ENCODE measurements at places on chromosomes 4 and X.

DNA sequence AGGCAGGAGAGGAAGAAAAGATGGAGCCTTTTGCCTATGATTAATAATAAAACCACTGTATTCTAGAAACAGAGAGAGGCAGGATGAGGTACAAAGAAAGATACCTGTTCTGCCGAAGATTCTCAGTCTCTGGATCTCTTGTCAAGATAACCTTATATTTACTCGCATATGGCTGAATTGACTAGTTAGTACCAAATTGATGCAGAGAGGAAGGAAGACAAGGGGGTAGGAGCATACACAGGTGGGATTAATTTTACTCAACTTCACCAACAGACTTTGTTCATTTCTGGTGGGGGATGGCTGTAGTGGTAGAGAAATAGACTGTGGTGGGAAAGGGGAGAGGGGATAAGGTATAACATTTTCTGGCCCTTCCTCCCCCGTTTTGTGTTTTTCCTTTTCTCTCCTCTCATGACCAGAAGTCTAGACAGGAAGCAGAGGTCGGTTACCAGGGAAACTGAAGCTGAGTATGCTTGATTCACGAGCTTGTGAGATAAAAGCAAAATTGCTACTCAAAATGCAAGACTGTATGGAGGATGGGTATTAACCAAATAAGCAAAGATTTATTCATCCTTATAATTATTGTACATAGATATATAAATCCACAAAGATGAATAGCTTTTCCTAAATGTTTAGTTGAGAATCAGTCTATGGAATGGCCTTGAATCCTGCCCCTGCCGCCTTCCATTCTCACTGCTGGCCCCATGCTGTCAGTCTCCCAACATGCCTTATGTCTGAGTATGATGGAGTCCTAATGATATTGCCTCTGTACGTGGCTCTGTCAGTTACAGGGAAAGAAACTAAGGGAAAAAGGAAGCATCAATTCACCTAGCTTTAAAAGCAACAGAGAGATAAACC, 17.8 kb upstream of the PAGE2B start:
- peak; percentile 2 for DNase-seq

DNA sequence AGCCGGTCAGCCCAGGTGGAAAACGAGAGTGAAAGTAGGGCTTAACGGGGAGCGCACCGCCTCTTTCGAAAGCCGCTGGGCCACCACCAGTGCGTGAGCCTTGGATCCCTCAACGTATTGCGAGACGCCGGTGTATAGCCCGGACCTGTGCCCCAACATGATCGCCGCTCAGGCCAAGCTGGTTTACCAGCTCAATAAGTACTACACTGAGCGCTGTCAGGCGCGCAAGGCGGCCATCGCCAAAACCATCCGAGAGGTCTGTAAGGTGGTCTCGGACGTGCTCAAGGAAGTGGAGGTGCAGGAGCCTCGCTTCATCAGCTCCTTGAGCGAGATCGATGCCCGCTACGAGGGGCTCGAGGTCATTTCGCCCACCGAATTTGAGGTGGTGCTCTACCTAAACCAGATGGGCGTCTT, 929 bp downstream of the MAB21L2 start:
- no peak for DNase-seq

- peak; percentile 19 for DNase-seq
Observed at GRCh38 chrX:357693-358471, 28.8 kb downstream of the PPP2R3B start.

DNA sequence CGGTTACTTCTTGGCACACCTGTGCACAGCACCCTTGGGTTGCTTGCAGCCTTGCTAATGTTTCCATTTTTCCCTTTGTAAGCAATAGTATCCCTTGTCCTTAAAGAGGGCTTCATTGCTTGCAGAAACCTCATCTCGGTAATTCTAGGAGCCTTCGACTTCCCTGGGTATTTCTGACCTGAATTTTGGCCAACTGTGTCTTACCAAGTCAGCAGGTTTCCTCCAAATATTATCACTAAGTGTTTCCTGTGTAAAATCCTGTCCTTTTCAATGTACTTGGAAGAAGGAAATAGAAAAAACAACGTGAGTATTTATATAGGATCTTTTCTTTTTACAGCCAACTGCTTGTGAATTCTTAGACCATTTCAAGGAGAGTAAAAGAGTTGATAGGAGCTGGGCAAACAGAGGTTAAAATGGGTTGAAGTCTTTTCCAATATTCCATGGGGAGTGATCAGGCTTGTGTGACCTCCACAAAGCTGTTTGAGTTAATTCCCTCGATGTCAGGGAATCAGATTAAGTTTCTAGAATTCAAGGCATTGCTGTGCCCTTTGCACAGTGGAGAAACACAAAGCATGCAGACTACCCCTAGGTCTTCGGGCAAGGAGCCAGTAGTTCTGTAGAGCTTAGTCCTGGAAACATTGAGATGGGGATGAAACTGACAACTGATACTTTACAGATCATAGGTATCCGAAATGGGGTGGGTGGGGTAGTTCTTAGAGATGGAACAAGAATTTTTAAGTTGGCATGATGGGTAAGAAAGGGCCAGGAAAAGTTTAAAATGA, 209.9 kb downstream of the CPE start:
- no peak for DNase-seq

DNA sequence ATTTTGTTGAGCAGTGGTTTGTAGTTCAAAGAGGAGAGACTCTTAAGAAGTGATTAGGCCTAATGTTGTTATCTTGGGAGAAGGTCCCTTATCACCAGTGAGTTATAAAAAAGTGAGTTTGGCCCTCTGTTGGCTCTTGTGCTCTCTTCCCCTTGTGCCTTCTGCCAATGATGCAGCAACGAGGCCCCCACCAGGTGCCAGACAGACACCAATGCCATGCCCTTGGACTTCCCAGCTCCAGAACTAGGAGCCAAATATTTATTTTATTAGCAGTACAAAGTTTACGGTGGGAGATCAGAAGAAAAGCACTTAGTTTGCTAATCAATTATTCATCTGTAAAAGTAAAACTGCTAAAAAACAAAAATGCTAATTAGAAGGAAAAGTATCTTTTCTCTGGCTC, 22.7 kb upstream of the NAAA start:
- no peak for DNase-seq

GRCh38 chr4:42644897-42645296, 12.0 kb downstream of the ATP8A1 start:
- DNase-seq, result no peak

DNA sequence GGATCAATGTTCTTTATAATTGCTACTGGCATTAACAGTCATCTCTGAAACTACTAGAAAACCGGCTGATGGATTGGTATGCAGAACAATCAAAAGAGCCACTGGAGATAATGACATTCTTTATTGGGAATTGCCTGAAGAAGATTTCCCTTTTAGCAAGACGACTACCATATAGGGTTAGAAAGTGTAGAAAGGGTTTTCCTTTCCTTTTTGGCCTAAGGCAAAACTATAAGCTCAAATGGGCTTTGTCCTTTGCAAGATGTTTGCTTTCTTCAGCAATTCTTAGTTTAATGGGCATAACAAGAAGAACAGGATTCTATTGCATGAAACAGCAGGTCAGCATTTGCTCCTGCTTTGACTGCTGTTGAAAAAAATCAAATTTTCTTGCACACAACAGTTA, 214.2 kb upstream of the PCDH10 start:
- DNase-seq, result peak; percentile 21

DNA sequence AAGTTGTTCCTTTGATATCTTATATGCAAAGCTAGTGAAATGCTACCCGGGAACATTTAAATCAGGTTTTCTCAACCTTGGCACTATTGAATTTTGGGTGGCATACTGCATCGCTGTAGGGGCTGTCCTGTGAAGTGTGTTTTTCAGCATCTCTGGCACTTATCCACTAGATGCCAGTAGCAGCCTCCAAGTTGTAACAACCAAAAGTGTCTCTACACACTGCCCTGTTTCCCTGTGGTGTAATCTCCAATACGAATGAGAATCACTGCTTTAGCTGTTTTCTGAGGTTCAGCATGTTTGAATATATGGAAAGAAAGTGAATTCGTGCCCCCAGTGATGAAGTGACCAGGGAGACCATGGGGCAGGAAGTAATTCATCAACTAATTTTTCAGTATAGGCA, 551.6 kb upstream of the PRKX start:
- no peak for DNase-seq

GRCh38 chrX:15301924-15302323, 13.5 kb downstream of the ASB11 start:
- peak; percentile 54 for DNase-seq

GRCh38 chr4:36211084-36211483, 33.2 kb downstream of the ARAP2 start:
- no peak for DNase-seq

DNA sequence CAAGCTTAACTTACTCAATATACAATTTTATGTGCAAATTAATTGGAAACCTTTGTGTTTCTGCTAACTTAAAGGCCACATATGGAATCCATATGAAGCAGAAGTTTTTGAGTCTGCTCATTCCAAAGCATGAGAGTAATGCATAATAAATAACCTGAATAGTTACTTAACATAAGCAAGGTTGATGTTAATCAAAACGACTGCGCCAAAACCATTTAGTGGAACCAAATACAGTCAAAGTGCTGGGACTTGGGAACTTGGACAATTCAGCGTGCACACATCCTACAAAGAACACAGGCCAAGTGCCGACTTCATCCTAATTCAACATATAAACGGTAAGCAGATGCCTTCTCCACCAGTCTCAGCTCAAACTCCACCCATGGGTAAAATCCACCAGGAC, 17.0 kb downstream of the TSPAN5 start:
- DNase-seq, result no peak

GRCh38 chrX:148806145-148806870, 305.9 kb downstream of the AFF2 start:
- DNase-seq, result no peak

DNA sequence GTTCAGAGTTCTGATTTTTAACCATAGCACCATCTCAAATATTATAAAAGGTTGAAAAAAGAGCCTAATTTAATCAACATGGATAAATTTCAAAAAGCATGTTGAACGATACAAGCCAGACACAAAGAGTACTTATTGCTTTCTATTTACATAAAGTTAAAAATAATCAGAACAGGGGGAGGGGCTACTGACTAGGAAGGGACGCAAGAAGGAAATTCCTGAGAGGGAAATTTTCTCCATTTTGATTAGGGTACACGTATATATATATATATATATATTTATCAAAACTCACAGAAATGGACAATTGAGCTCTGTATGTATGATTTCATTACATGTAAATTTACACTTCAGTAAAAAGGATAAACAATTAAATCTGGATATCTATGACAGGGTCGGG, 482 bp upstream of the MBTPS2 start:
- peak; percentile 6 for DNase-seq

DNA sequence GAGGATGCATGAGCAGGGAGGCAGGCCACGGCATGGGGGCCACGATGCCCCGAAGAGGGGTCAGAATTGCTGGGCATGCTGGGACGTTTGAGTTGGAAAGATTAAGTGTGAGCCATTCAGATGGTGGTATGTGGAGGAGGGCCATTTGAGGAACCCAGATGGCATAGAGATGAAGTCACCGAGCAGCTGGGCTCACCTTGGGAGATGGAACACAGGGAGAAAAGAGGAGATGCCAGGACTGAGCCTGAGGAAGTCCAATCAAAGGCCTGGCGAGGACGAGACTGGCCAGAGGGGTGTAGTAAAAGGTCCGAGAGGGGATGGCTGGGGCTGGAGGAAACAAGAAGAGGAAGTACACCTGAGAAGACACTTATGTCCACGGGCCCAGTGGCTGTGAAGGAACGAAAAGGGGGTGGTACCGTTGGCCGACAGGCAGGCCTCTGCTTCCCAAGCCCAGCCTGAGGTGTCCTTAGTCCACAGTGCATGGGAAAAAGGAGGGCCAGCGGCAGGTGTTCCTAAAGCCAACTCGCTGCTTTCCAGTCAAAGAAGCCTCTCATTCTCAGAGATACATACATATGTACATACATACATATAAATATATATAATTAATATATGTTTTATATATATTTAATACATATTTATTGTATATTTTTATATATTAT, 54.6 kb upstream of the CLCN4 start:
- DNase-seq, result no peak

DNA sequence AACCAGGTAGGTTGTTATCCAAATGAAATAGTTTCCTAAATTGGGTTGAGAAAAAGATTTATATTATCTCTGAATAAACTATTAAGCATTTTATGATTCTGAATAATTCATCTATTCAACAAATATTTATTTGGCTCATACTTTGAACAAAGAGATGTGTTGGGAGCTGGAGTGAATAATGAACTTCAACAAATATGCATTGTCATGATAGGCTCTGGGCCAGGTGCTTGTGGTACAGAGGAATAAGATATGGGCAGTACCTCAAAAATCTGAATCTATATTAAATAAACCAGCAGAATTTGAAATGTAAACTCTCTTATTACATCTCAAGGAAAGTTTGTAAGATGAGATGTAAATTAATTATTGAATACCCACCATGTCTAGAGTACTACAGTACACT, 75.7 kb upstream of the DCLK2 start:
- DNase-seq, result no peak

DNA sequence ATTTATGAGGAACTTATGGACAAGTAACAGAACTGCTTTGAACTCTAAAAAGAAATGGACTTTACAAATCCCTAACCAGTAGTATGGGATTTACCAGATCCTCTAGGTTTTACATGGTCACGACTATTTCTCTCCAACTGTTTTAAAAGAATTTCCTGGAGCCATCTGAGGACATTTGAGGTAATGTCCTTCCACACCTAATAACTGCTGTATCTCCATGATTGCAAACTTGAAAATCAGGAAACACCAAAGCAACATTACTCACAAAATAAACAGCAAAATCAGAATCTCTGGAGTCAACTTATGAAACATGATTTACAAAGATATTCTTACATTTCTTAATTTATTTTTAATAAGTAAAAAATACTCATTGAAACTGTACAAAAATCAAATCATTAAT, 58.0 kb downstream of the STAP1 start:
- peak; percentile 77 for DNase-seq

- no peak for DNase-seq
Observed at GRCh38 chr4:78661921-78662521, 110.5 kb downstream of the ANXA3 start.

DNA sequence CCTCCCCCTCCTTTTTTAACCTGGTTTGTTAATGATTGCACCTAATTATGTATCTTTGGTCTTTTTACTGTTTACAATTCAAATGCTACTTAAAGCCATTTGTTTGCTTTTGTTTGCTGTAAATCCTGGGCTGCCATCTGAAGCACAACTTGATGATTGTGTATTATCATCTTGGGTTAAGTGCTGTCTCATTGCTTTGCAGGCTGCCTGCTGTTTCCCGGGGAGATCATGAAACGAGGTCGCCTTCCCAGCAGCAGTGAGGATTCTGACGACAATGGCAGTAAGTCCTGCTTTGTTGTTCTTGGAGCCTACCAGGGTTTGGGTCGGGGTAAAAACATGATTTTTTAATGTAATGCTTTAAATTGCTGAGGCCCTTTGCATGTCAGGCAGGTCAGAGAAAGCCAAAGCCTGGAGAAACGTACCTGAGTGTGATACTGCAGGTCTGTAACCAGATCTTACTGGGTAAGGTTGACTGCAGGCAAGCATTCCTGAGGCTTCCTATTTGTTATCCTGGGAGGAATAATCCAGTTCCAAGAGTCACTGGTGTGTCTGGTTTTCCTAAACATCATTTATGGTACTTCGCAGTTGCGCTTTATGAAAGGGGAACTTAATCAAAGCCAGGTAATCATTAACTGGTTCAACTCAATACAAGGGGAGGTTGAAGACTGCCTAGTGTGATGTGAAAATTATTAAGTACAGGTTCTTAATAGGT, 22.2 kb downstream of the JADE1 start:
- DNase-seq, result no peak

GRCh38 chr4:174324725-174325124, 41.0 kb downstream of the CEP44 start:
- DNase-seq, result no peak

All from epithelial cell of esophagus (primary cell).